ENCODE measurements at places on chromosomes 12 and 14.

DNA sequence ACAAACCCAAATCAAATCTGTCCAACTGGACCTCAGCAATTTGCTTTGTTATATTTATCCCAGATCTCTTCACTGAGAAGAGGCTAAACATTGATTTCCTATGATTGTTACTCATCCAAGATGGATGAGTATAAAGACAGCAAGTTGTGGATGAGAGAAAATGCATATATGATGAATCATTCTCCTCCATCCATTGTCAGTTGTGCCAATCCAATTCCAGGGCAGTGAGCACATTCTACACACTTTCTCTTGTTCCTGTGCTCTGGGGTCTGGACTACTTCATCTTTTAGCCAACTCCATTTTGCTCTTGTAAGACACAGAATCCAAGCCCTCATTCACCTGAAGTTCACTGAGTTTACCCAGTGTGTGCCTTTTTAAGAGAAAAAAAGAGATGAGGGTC lies 105.7 kb downstream of the GCH1 start:
- no peak for DNase-seq

- DNase-seq: no peak
These were observed 8.9 kb upstream of the TAC3 start for GRCh38 chr12:57025196-57025595.

DNA sequence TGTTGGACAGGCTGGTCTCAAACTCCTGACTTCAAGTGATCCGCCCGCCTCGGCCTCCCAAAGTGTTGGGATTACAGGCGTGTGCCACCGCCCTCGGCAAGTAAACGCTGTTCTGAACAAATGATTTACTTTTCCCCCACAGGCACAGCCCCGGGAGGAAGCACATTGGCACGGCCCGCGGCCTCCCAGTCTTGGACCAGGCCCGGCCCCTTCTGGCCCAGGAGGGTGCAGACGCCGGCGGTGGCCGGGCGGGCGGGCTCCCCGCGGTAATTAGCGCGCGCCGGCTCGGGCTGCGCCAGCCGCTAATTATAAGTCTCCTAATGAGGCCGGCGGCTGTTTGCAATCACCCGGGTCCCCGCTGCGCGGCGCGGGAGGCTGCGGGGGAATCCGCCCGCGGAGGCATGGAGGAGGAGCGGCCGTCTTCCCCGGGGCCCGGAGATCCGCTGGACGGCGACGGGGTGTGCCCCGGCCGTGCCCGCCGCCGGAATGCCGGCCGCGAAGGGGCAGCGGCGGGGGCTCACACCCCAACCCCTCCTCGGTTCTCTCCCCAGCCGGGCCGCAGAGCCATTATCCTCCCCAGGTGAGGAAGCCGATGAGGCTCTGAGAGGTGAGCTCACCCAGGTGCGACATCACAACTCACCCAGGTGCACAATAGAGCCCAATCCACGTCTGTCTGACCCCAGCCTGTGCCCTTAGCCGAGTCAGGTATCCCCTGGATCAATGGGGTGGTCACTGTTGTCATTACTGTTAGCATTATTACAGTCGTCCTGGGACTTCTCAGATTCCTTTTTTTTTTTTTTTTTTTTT lies 3.3 kb upstream of the POP5 start:
- peak; percentile 91 for DNase-seq

GRCh38 chr14:99908653-99909250 lies 115.5 kb downstream of the EML1 start:
- no peak for DNase-seq

DNA sequence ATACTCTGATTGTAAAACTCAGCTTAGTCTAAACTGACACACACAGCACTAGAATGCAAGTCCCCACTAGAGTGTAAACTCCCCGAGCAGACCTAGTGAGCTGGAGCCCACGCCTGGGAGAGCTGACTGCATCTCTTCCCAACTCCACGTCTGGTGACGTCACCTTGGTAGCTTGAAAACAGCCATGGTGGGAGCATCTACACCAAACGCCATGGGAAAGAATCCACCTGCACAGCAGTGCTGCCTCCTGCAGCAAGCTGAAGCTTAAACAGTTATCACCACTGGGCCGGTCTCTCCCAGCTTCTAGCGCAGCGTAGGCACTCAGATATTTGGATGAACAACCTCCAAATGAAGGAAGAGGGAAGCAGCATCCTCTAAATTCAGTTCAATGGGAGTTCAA lies 4.3 kb upstream of the PAPLN start:
- DNase-seq: no peak

DNA sequence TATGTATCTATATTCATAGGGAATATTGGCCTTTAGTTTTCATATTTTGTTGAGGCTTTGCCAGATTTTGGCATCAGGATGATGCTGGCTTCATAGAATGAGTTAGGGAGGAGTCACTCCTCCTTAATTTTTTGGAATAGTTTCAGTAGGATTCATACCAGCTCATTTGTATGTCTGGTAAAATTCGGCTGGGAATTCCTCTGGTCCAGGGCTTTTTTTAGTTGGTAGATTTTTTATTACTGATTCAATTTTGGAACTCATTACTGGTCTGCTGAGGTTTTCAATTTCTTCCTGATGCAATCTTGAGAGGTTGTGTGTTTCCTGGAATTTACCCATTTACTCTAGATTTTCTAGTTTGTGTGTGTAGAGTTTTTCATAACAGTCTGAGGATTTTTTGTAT lies 175.2 kb downstream of the EPS8 start:
- DNase-seq: no peak

DNA sequence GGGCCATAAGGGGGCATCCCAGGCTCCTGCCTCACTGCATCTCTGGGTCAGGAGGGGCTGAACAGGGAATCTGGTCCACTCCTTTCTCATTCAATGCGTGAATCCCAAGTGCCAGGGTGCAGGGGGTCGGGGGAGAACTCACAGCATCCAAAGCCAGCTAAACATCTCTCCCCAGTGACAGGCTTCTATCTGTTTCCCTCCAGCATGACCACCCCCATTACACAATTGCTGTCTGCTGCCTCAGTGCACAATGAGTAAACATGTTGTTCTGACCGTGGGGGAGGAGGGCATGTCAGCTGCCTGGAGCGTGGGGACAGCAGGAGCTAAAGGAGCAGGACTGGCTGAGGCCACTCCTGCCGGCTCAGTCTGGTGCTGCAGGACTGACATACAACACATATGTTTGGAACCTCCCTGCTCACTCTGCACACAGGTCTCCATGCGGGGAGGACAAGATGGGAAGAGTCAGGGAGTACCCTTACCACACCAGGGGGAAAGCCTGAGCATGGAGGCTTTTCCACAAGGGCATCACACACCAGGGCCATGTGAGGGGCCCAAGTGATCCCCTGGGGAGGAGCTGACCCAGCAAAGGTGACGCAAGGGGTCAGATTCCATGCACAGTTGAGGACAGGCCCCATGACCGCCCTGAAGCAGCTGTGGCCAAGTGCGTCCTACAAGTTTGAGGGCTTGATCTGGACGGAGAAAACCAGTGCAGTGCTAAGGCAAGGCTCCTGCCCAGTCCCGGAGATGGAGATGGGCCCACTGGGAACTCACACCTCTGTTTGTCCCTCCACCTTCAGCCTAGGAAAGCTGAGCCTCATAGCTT lies 1.4 kb downstream of the TNS2 start:
- DNase-seq: peak; percentile 67

- DNase-seq: no peak
These were observed 2.8 kb downstream of the ARMH4 start for GRCh38 chr14:58149196-58149595.

DNA sequence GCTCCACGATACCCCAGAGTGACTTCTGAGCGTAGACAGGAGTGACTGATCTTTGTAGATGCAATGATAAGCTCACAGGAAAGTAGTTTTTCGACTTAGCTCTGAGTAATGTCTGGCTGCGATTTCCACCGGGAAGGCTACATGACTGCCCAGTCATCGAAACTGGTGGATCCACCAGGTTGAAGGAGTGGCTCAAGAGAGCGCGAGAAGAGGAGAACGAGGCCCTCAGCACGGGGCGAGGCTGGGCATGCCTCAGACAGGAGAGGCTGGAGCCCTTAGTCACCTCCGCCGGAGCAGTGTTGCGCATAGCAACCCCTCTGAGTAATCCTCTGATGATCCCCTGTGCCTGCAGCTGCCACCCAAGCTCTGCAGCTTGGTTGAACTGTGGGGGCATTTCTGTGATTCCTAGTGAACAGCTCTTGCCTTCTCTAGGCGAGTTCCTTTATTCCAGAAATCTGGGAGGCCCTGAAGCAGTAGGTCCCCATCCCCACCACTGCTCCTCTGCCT lies 25.6 kb downstream of the ELK3 start:
- DNase-seq: peak; percentile 72

GRCh38 chr12:72546106-72546505 lies 273.9 kb downstream of the TRHDE start:
- DNase-seq: no peak

DNA sequence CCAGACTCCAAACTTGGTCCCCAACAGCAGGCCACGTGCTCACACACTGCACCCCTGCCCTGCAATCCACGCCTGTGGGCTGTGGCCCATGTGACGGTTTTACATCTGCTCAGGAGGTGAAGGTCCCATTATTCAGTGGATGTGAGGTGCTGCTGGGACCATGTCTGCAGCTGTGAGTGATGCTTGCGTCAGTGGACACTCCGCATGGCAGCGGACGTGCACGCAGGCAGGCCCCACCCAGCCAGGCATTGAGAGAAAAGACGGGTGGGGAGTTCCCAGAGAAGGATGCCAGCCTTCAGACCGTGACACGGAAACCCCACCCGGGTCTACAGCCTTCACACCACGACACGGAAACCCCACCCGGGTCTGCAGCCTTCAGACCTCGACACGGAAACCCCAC lies 67.6 kb downstream of the NOC4L start:
- no peak for DNase-seq

GRCh38 chr12:51531978-51532497 lies 59.0 kb upstream of the SCN8A start:
- DNase-seq: peak; percentile 98

- no peak for DNase-seq
These were observed 7.7 kb downstream of the CMTM5 start for GRCh38 chr14:23384364-23385080.

DNA sequence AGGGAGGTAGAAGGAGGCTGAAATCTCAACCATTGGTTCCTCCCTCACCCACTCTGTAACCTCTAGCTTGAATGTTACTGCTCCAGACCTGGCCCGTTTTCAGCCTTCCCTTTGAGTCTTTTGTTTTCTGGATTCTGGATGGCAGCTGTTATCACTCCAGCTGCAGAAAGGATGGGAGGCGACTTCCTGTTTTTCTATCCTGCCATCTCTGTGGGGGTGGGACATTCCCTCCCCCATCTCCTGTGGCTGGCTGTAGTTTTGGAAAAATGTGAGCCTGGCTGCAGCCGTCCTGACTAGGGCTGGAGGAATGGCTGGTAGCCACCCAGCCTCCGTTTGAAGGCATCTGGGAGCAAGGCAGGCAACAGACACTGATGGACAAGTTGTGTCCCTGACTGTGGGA lies 2.9 kb upstream of the PPFIBP1 start:
- DNase-seq: peak; percentile 88

All from endodermal cell (in vitro differentiated cells).